ENCODE measurements at places on chromosomes 6 and 20. TPM values are rescaled to one million over a fixed set of nuclear protein-coding genes. Genes with fewer than 3 reads are reported as not detected.

DNA sequence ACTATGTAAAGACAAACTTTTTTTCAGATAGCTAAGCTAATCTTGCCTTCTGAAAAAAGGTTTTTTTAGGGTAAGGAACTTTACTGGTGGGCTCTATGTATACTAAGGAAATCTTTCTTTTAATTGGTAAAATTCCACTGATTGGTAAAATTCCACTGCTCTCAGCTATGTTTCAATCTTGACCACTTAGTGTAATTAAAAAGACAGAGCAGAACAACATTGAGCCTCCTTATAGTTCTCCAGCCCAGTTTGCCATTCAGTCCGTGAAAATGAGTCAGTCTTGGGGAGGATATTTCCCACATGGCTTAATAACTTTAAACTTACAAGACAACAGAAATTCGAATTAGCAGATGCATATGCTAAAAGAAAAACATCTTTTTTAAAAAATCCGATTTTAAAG is 92.7 kb downstream of the EYA4 start:
- no peak for DNase-seq

DCDC2 gene
- total RNA-seq, result 33.8 TPM

TRIM40 gene
- total RNA-seq, result not detected

JPH2 gene
- 48.9 TPM for total RNA-seq
